ENCODE measurements at places on chromosomes 3 and 15. TPM values are rescaled to one million over a fixed set of nuclear protein-coding genes. Genes with fewer than 3 reads are reported as not detected.

Gene MUC13
- not detected for total RNA-seq

Gene SLC12A1
- total RNA-seq: not detected

Gene MNS1
- total RNA-seq: 1.8 TPM

Gene NAALADL2
- 4.9 TPM for total RNA-seq

Gene TRPM1
- total RNA-seq: not detected

Gene ETV5
- total RNA-seq: 43.3 TPM

Gene LRTM1
- not detected for total RNA-seq

Gene SIDT1
- 5.5 TPM for total RNA-seq

Gene ZPLD1
- not detected for total RNA-seq

Gene TPRG1
- total RNA-seq: 28.1 TPM

Gene CTXND1
- 1.1 TPM for total RNA-seq

Gene KIF15
- total RNA-seq: 2.3 TPM

Gene SLC9C1
- not detected for total RNA-seq

Gene TMCO5A
- total RNA-seq: not detected

Gene SLC41A3
- 40.1 TPM for total RNA-seq

Gene TMEM158
- total RNA-seq: not detected

Gene PROS1
- 58.7 TPM for total RNA-seq

Gene DISP2
- 1.7 TPM for total RNA-seq

Gene SEMA6D
- 8.5 TPM for total RNA-seq

Gene SOX14
- not detected for total RNA-seq

Gene ACAN
- total RNA-seq: not detected

Gene SLC28A1
- total RNA-seq: not detected

Gene VPS18
- total RNA-seq: 22.9 TPM

Gene PSTPIP1
- total RNA-seq: 7.0 TPM

Gene DNAH1
- 28.6 TPM for total RNA-seq

Gene ATP13A5
- total RNA-seq: 2.1 TPM

Gene CPEB1
- 1.0 TPM for total RNA-seq

Gene PROK2
- total RNA-seq: 3.3 TPM

Gene TEX9
- 8.4 TPM for total RNA-seq

Gene SH3GL3
- total RNA-seq: 1.8 TPM

Gene PLSCR5
- not detected for total RNA-seq

Gene CYP8B1
- total RNA-seq: 0.14 TPM

Gene CCDC54
- not detected for total RNA-seq

Gene MESP2
- not detected for total RNA-seq

Gene PLCL2
- 6.5 TPM for total RNA-seq

Gene OR5H2
- not detected for total RNA-seq

Gene SEMA3G
- total RNA-seq: 19.5 TPM

Gene GFM1
- 40.4 TPM for total RNA-seq
